Ecto neural progenitor cell (in vitro differentiated cells): ENCODE measurements at places on chromosomes 11 and 22.

- no peak for DNase-seq
Observed at GRCh38 chr11:48263423-48263911, at the start of gene OR4X1. Gene OR4X1, plus strand, starts transcription at chr11:48263861. Its CDS starts 0 bp downstream, at chr11:48263861.

- DNase-seq, result no peak
Observed at GRCh38 chr11:66345316-66345649, 379 bp upstream of the BRMS1 start.

GRCh38 chr11:7559398-7560283 lies 45.8 kb downstream of the PPFIBP2 start:
- no peak for DNase-seq

GRCh38 chr11:39990421-39990831 lies 1469.0 kb downstream of the LRRC4C start:
- no peak for DNase-seq
